ENCODE measurements at places on chromosomes 2 and 18.

- no peak for DNase-seq
These were observed 62.5 kb upstream of the ACAA2 start for GRCh38 chr18:49875783-49876182.

DNA sequence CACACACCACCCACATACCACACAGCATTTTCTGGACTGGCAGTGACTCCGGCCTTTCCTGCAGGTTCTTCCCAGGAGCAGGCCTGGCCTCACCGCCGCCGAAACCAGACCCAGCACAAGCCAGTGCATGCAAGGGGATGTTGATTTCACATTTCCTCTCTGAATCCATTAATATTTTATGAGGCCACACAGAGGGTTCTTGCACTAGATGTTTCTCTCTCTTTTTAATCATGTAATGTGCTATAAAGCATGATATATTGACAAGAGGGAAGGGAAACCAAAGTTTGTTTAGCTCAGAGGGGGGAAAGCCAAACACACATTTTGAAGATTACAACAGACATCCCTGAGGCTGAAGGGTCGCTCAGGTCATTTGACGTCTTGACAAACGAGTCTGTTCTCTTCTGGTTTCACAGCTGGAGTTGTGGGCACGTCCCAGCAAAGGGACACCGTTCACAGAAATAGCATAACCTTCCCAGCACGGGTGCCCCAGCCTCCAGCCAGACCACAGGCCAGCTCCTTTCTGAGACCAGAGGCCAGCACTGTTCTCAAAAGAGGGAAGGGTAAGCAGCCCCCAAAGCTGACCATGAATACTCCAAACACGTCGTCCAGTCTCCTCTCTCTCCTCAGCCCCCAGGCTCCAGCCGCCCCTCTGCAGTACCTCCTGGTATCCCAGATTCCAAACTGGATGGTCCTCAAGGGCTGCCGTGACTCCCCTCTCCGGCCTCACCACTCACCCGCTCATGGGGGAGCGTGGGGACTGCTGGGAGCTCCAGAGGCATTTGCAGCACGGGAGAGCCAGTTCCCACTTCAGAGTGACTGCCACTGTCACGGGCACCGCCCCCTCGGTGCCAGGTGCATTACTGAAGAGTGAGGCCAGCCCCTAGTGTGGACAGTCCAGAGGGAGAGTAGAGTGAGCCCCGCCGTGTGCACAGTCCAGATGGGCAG is 340.3 kb upstream of the SALL3 start:
- DNase-seq, result no peak

DNA sequence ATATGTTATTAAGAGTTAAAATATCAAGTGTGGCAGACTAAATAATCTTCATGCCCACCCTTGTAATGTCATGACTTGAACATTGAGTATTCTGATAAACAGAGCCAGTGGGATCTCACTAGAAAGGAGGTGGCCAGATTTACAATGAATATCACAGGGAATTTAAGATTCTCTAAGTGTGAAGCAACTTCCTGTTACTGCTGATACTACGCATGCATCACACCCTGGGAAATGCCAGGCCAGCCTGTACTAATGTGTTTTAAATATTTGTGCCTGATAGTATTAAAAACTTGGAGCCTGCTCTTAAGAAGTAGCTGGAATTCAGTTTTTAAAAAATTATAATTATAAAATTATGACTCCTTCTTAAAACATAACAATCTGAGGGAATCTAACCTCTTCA is 148.3 kb downstream of the LAMA3 start:
- peak; percentile 34 for DNase-seq

- no peak for DNase-seq
These were observed 445.1 kb upstream of the SPRED2 start for GRCh38 chr2:65877331-65878010.

- no peak for DNase-seq
These were observed 430.2 kb upstream of the PIK3C3 start for GRCh38 chr18:41524674-41525470.

- DNase-seq, result no peak
These were observed 56.8 kb downstream of the GTF3C3 start for GRCh38 chr2:196742685-196743084.

DNA sequence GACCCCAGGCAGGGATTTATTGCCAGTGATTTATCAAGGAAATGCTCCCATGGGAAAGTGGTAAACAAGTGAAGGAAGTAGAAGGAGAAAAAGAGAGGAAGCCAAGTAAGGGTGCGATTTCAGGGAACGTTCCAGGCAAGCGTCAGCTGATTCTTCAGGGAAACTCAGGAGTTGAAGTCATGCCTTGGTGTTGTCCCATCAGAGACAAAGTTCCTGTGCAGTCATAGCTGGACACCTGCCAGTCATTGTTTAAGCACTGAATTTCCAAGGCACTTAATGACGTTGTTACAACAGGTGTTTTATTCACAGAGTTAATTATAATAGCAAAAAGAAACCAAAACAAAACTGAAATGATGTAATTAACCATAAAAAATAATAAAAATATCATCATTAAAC is 381.8 kb upstream of the CRIM1 start:
- no peak for DNase-seq

- DNase-seq, result no peak
These were observed 150.6 kb upstream of the MAPRE2 start for GRCh38 chr18:34890486-34891085.

DNA sequence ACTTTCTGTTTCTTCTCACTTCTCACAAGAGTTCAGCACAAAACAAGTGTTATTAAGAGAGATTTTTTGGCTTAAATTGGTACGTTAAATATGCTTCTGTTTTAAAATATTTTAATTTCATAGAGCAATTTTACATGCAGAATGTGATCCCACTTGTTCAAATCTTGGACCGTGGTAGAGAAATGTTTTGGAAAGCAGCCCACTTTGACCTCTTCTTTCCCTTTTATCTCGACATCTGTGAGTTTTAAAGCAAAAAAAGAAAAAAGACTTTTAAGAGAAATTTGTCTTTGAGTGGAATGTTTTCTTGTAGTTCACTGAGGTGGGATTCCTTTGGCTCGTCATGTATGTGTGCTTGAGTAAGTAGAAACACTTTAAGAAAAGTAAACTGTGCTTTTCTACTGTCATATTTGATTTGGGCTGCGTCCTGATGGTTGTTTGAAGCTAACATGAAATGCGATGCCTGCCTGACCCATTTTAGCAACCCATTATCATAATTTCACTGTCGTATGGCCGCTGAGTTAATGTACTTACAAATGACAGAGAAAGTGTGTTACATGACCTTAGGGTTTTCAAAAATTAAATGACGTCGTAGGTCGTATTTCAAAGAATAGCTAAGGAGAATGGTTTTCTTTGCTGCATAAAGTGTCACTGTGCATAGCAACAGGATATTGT is 54.5 kb downstream of the TSHZ1 start:
- DNase-seq, result no peak

GRCh38 chr2:222050981-222051380 is 247.8 kb downstream of the PAX3 start:
- no peak for DNase-seq

- peak; percentile 75 for DNase-seq
These were observed 66.3 kb downstream of the TANC1 start for GRCh38 chr2:159034713-159035112.

- no peak for DNase-seq
These were observed 9.5 kb downstream of the GYPC start for GRCh38 chr2:126665483-126665882.

- no peak for DNase-seq
These were observed 152.5 kb upstream of the SKOR2 start for GRCh38 chr18:47403949-47404348.

GRCh38 chr2:237674731-237675276 is 47.4 kb downstream of the LRRFIP1 start:
- no peak for DNase-seq

GRCh38 chr2:75560022-75560767 is 544 bp downstream of the EVA1A start:
- peak; percentile 82 for DNase-seq

DNA sequence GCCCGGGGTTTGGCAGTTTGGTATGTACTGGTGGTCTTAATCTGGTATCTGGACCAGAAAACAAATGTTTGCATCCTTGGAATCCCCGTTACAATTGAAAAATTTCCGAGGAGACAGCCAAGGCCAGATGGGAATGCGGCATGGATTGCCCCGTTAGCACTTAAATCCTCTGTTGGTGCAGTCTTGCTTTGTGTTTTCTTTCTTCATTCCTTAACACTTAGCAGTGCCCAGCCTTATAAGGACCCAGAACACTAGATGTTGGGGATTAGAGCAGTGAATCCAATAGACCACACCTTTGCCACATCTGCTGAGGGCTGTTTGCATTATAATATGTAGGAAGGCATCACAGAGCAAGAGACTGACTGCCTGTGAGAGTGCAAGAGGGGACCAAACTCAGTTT is 12.8 kb upstream of the ZNF532 start:
- DNase-seq, result no peak

DNA sequence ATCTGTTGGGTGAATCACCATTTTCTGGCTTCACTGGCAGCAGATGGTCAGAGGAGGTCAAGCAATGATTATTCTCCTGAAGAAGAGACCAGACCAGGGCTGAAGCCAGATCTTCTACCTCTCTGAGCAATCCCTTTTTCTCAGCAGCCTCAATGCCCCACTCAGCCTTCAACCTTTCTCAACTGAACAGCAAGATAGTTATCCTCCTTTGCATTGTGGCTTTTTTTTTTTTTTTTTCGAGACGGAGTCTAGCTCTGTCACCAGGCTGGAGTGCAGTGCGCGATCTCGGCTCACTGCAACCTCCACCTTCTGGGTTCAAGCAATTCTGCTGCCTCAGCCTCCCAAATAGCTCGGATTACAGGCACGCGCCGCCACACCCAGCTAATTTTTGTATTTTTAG is 50.5 kb downstream of the ZFP36L2 start:
- no peak for DNase-seq

GRCh38 chr18:56402872-56403516 is 235.4 kb downstream of the TXNL1 start:
- no peak for DNase-seq

DNA sequence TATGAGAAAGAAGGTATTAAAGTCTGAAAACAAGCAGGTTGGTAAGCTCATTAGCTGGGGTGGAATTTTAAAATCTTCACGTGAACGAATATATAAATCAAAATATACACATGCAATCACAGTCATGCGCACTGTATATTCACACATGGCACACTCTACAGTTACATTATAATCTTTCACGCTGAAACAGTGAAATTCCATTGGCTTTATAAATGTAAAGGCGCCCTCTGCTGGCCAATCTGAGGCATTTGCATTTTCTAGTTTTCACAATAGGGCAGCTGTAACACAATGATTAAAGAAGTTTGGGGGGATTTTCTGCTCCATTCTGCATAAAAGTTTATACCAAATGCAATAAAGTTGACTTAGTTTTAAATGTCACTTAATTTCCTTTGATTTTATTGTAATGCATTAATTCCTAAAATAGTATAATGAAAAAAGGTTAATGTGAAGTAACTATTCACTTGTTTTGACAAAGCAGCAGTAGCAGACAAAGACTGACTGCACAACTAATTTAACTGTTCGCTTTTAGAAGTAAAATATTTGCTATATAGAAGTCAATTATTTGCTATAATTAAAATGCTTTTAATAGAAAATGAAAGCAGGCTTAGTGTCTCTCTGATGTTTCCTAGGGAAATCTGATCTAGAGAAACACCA is 17.2 kb downstream of the IFIH1 start:
- DNase-seq, result no peak

GRCh38 chr18:24935896-24936295 is 416.1 kb downstream of the ZNF521 start:
- DNase-seq, result no peak

DNA sequence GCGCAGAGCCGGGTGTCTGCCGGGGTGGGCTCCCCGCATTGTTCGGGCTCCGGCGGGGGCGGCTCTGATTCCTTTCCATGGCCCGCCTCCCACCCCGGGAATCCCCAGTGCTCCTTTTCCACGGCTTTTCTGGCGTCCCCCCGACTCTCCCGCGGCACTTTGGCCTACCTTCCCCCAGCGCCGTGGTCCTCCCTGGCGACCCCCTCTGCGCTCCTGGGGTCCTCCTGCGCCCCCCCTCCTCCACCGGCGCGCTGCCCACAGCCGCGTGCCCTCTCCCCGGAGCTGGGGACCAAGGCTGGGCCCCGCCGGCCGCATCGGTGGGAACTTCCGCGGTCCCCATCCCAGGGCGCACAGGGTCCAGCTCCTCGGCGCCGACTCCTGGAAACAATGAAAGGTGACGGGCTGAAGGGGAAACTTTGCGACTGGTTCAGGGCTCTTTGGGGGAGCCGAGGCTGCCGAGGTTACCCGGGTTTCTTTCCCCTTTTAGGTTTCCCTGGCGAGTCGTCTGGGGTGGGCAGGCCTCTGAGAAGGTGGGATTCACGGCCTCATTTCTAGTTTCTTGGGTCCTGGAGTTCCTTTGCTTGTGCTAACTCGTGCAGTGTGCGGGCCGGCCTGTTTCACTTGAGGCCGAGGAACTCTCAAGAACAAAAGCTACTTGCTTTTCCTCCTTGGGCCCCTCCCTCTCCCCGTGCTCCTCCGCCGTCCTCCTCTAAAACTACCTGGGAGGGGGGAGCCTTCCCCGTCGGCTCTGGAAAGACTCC is 2.2 kb downstream of the TGIF1 start:
- DNase-seq, result no peak

GRCh38 chr2:228197504-228197903 is 16.0 kb upstream of the SPHKAP start:
- no peak for DNase-seq

GRCh38 chr2:86073225-86073624 is 32.5 kb downstream of the POLR1A start:
- no peak for DNase-seq

GRCh38 chr18:13451661-13452387 is 233.3 kb downstream of the LDLRAD4 start:
- DNase-seq, result no peak

DNA sequence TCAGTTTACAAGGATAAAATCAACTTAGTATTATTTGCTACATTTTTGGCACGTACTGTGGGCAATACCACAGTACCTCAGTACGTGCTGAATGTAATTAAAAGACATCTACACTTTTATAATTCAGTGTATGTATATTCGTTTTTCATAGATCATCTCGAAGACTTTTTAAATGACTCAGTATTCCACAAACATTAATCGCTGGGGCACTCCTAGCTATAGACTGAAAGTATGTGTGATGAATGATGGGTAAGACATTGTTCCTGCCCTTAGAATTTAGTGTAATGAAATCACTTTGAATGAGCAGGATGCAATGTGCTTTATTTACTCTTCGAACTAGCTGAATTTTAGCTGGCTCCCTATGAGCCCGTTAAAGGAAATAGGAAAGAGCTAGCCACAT is 245.6 kb upstream of the RASGRP3 start:
- no peak for DNase-seq

- DNase-seq, result no peak
These were observed 27.5 kb downstream of the ZNF638 start for GRCh38 chr2:71358931-71359671.

DNA sequence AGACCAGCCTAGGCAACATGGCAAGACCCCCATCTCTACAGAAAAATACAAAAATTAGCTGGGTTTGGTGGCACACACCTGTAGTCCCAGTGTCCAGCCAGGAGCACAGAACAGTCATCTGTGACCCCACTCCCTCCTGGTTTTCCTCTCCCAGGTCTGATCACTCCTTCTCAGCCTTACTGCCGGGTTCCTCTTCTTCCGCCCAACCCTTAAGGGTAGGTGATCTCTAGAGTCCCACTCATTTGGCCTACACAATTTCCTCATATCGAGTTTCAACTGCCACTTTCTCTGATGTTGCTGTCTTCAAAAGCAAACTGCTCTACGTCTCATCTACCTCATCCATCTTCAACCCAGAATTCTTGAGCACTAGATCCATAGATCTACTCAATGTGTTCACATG is 13.4 kb upstream of the MAT2A start:
- DNase-seq, result no peak

- no peak for DNase-seq
These were observed 18.5 kb downstream of the TRAK2 start for GRCh38 chr2:201432621-201433393.

- peak; percentile 42 for DNase-seq
These were observed 31.1 kb downstream of the ONECUT2 start for GRCh38 chr18:57466307-57466706.

GRCh38 chr2:147860009-147860408 is 15.2 kb downstream of the ACVR2A start:
- no peak for DNase-seq
